ENCODE measurements at places on chromosomes 3 and 15.

GRCh38 chr15:45747426-45747825, 112.6 kb downstream of the SQOR start:
- DNase-seq, result no peak

DNA sequence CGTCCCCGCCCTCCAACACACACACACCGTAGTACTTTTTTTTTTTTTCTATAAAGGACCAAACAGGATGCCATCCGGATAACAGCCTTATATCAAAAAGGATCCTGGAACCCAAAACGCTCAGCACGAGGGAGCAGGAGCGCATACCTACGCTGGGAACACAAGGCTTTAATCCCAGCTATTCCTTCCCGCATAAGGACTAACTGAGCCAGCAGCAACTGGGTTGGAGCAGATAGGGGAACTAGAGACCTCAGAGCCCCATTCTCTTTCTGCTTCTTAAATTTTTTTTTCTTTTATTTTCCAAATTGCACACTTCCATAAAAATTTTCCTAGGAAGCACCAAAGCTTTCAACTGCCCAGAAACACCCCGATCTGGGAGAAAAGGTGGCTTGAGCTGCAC, 1.3 kb downstream of the TRANK1 start:
- DNase-seq, result no peak

- DNase-seq, result no peak
These were observed 147.5 kb downstream of the AKAP13 start for GRCh38 chr15:85527895-85528294.

DNA sequence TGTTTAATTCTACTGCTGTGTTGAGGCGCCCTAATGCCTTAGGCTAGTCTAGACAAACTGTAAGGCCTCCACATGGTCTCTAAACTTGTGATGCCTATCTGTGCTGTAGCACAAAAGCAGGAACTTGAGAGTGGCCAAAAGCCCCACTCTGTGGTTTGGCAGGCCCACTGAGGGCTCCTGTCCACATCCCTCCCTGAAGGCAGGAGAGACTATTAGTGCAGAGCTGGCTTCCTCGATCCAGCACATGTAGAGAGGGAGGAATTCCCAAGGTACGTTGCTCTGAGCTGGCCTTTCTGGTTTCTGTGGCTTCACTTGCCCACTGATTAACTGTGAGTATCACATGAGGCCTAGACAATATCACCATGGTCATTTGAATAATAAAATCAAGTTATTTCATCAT, 90.6 kb downstream of the POLR2M start:
- DNase-seq, result no peak

- no peak for DNase-seq
These were observed 501.5 kb upstream of the THBS1 start for GRCh38 chr15:39079296-39079847.

DNA sequence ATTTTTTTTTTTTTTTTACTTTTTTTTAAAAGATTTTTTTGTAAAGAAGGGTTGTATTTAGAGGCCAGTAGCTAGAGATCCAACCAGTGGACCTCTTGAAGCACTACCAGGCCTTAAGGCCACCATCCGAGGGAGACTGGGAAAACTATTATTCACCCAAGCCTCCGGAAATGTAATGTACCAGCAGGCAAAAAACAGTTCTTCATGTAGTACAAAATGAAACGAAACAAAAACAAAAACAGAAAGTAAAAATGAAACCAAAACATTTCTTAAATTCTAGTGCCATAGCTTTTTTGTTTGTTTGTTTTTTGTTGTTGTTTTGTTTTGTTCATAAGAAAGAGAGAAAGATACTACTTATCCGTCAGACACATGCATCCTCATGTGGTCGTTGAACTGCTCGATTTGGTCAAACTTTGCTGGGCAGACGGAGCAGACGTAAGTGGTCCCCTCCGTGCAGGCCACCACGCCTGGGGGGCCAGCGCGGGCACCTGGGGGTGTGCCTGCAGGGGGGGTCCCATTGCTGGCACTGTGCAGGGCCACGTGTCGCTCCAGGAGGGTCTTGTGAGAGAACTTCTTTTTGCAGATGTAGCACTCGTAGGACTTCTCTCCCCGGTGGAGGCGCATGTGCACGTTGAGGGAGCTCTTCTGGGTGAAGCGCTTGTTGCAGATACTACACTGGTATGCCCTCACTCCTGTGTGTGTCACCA, 45.0 kb downstream of the TIGIT start:
- DNase-seq, result peak; percentile 39

DNA sequence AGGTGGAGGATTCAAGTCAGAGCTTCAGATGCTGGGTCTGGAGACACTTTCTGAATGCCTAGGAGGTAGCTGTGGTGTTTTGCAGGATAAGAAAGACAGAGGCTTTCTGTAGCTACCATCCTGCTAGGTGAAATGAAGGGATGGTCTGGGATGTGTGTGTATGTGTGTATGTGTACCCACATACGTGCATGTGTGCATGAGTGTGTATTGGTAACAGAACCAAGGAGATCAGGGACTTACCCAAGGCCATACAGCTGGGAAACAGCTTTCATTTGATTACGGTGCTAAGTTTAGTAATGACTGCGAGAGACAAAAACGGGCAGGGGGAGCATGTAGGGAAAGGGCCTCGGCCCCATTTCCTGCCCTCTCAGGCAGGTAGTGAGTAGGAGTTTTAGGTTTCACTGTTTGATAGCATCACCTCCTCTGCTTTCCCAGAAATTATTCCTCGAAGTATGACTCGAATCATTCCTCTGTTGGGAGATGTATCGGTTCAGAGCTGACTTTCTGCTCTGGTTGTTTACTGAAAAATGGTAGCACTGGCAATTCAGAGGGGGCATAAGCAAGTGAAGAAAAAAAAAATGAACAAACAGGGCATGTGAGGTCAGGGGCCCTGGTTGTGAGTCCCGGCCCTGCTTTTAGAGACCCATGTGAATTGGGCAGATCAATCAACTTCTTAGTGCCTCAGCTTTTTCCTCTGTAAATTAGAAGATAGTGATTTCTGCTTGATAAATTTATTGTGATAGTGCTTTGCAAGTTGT, 130.7 kb downstream of the LPP start:
- DNase-seq, result no peak

- DNase-seq, result no peak
These were observed 118.0 kb upstream of the RAD18 start for GRCh38 chr3:9081184-9081818.

DNA sequence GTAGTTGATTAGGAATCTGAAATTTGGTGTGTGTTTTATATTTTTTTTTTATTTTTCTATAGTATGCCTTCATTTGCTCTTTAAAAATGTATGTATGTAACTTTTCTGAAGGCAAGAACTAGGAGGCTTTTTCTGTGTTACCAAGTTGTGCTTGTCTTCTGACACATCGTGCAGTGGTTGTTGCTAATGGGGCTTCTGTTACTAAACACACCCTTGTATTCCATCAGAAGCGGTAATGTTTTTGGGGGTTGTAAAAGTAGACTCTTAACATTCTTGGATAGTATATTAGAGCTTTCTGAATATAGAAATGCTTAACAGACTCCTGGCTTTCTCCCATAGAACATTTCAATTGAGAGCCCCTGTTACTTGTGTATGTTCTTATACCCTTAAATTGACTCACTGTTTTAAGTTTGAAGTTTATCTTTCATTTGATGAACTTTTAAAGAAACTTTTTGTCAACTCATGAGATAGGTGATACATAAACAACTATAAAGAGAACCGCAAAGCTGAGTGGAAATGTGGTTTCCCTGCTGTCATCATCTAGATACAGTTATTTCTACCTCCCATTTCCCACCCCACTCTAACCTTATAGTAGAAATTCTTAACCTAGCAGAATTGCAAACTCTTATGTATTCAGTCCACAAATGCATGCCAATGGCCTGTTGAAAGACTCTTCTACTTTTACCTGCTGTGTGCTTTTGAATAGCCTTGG, 2.5 kb downstream of the TIPARP start:
- peak; percentile 61 for DNase-seq

DNA sequence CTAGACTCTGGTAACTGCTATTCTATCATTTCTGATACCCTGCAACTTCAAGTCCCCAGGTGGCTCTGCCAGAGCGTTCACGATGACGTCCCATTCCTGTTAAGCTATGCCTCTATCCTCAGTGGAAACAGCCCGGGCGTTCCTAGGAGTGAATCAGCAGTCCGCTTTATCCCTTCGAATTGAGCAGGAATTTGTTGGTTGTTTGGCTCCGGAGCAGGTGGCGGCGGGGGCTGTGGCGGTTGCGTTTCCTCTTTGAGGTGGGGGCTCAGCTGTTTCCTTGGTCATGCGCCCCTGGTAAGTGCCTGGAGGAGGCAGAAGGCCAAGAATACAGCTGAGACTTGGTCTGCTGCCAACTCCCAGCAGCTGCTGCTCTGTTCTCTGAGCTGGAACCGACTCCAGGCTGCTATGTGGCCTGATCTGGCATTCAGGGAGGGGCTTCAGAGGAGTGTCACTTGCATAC, 25.2 kb downstream of the ARPP21 start:
- no peak for DNase-seq

DNA sequence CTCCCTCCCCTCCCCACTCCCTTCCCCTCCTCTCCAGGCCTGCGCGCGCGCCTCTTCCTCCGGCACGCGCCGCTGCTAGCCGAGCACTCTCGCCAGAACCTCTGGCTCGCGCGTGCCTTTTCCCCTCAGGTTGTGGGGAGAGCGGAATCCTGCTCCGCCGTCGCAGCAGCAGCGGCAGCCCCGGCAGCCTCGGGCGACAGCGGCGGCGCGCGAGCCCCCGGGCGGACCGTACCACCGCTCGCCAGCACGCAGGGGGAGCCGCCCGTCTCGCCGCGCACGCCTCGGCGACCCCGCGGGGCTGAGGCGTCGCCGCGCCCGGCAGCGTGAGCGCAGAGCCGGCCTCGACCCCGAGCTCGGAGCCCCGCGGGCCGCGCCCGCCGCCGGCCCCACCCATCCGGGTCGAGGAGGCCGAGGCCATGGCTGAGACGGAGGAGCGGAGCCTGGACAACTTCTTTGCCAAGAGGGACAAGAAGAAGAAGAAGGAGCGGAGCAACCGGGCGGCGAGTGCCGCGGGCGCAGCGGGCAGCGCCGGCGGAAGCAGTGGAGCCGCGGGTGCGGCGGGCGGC, at the start of gene CDV3:
Gene CDV3, plus strand, starts transcription at position 58 of the 566 bp plus-strand sequence. Its CDS starts 359 bp downstream, at position 417.
- DNase-seq, result no peak

DNA sequence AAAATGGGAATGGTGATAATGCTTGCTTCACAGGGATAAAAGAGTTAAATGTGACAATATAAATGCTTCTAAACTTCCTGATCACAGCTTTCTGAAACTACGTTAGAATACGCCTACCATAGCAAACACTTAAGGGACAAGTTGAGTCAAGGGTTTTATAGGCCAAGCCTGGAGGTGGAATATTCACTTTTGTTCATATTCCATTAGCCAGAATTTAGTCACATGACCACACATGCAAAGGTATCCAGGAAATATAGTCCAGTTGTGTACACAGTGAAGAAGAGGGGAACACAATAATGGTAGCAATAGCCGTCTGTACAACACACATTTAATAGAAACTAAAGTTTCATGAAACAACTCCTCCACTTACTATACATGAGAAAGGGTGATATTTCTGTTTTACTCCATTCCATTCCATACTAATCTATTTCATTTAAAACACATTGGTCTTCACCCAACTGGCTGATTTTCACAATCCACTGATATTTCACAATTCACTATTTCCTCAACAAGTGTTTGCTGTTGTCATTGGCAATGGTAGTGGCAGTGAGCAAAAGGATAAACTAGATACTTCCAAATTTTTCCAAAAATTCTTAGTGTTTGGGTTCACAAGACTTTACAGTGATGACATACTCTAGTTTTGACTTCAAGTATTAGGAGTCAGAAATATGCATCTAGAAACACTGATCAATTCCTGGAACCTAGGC, 270.9 kb downstream of the ERC2 start:
- no peak for DNase-seq

DNA sequence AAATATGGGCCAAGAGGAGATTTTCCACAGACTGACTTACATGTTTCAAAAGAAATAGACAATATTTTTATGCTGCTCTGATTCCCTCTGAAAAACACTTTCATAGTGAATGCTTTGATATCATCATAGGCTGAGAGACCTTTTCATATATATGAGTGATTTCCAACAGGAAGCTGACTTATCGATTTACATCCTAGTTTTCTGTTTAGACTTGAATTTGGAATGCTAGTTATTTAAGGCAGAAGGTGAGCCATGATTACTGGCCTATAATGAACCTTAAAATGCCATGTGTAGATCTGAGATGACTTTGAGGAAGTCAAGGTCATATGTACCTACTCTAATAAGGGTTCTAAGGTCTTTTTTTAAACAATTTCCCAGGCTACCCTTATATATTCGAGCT, 1126.1 kb downstream of the ROBO1 start:
- DNase-seq, result no peak

DNA sequence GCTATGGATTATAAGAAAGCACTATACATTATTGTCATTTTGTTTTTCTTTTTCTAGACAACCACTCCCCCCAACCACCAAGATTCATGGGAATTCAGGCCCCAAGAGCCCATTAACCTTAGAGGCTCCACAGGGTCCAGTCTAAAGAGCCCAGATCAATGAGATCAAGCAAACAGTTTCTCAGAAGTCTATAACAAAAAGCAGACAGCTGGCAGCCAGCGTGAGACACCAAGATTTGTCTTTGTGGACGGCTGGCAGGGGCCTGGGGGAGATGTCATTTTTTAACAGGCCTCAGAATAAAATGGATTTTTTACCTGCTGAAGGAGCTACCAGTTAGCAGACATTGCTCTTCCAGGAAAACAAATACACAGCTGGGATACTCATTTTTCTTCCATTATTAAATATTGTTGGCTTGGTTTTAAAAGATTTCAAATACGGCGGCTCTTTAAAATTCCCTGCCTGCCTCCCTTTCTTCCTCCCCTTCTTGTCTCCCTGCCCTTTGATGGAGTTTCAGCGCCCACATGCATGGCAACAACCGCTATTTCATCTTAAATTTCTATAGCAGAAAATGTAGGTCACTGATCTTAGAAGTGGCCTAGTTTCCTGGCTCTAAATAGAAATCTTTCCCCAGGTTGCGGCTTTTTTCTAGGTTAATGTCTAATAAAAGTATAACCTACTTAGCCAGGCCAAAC, 130.6 kb downstream of the FAM174B start:
- no peak for DNase-seq

DNA sequence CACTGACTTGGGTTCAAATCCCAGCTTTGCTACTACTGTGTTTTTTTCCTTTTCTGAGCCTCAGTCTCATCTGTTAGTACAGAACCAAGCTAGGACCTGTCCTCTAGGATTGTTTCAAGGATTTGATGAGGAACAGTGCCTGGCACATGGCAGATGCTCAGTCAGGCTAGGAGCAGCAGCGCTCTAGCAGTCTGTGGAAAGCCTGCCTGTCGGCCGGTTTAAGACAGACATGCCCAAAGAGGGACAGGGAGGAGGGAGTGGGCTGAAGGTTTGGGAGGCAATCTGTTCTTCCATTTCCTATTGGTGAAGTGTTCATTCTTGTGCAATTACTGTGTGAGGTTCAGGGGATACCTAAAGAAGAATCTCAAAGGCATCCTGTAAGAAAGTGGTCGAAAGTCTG, 35.1 kb upstream of the RGMA start:
- no peak for DNase-seq

- no peak for DNase-seq
These were observed 58.5 kb downstream of the APBA2 start for GRCh38 chr15:28944286-28944685.

- DNase-seq, result no peak
These were observed 20.0 kb downstream of the SLC28A1 start for GRCh38 chr15:84904419-84904818.
